Stimulated activated CD4-positive, alpha-beta T cell treated with anti-CD3 and anti-CD28 coated beads, Interleukin-2, amount 100 ng/mL, for 48 hours (primary cell): ENCODE measurements at places on chromosomes 4 and X.

DNA sequence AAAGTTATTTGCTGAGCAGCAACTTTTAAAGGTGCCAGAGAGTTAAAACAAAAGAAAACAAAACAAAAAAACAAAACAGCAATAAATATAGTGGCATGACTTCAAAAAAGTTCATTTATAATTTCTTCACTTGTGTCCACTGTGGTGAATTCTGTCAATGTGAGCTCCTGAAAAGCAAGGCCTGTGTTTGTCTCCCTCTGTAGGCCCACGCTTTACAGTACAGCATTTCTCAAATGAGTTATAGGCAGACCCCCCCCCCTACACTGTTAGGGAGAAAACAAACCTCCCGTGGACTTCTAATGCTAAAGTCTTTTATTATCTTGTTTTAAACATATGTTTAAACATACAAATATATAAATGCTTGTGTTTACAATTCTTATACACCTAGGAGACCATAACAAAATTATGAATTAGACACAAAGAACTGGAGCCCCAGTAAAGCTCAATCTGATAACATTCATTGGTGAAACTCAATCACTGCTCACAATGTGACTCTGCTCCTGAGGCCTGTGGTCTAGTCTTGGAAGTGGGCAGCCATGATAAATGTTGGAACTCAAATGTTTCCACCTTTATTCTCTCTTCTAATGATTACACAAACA, 47.0 kb upstream of the SCOC start:
- no peak for DNase-seq

- DNase-seq = no peak
Observed at GRCh38 chr4:148094149-148094548, 348.1 kb downstream of the NR3C2 start.

DNA sequence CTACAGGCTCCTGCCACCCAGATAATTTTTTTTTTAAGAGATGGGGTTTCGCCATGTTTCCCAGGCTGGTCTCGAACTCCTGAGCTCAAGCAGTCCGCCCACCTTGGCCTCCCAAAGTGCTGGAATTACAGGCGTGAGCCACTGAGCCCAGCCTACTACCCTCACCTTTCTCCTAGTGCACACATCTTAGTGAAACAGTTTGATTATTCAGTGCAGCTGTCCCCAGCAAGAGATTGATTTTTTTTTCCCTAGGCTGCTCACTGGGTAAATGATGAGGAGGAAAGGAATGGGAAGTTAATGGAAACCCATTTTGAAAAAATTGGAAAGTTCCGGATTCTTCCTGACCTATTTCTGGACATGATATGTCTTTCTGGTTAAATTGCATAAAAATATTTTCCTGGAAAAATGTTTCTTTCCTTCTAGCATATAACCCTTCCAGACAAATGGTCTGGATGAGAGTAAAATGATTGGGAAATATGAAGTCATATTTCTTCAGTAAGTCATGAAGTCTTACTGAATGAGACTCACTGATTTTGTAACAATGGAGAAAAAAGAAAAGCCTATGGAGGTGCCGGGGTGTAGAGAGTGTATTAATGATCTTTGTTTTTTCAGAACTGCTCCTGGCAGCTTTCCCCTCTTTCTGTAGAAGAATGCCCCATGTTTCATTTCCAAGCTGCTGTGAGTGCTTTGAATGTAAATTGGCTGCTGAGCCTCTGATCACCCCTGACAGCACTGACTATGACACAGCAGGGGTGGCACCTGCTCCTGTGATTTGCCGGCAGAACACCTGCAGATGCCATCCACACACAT, 19.5 kb upstream of the ZNF41 start:
- no peak for DNase-seq

- no peak for DNase-seq
Observed at GRCh38 chr4:4858527-4859324, 739 bp upstream of the MSX1 start.

- DNase-seq = no peak
Observed at GRCh38 chr4:42344749-42345148, 52.5 kb upstream of the SHISA3 start.

GRCh38 chrX:9252182-9252581, 212.7 kb upstream of the TBL1X start:
- DNase-seq = no peak

DNA sequence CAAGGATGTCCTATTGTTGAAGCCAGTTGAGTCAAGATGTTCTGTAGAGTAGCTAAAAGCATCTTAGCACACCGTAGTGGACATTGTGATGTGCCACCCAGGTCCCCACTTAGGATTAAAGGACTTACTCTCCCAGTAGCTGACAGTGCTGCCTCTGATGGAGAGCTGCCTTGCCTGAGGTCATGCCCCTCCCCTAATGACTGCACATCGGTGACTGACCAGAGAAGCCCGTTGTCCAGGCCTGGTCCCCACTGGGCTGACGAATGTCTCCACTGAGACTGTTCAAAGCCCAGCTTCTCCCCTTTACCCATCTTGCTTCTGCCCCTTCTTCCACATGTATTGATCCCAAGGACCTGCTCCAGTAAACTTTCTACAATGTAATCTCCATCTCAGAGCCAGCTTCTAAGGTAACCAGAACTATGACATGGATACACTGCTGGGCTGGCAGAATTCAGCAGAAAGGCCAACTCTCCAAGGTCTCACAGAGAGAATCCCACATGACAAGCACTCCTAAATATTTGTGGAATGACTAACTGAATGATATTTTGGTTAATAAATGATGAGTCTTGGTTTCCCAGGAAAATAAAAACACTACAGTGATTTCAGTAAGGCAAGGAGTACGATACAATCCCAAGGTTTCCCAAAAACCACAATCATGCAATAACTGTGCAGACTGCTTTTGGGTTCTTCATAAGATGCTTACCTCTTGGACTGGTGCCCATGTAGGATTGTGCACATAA, 82.4 kb upstream of the TMEM150C start:
- DNase-seq = no peak
